ENCODE measurements at places on chromosomes 6 and 20.
A peak's percentile ranks its signal among the peaks of the same experiment; 100 is the strongest.

- DNase-seq, result no peak
Measured at GRCh38 chr6:4806337-4806725, 30.1 kb downstream of the CDYL start.

- DNase-seq, result no peak
Measured at GRCh38 chr6:52081237-52081636, 6.2 kb downstream of the PKHD1 start.

- DNase-seq, result no peak
Measured at GRCh38 chr6:124052120-124052519, 248.5 kb downstream of the NKAIN2 start.

DNA sequence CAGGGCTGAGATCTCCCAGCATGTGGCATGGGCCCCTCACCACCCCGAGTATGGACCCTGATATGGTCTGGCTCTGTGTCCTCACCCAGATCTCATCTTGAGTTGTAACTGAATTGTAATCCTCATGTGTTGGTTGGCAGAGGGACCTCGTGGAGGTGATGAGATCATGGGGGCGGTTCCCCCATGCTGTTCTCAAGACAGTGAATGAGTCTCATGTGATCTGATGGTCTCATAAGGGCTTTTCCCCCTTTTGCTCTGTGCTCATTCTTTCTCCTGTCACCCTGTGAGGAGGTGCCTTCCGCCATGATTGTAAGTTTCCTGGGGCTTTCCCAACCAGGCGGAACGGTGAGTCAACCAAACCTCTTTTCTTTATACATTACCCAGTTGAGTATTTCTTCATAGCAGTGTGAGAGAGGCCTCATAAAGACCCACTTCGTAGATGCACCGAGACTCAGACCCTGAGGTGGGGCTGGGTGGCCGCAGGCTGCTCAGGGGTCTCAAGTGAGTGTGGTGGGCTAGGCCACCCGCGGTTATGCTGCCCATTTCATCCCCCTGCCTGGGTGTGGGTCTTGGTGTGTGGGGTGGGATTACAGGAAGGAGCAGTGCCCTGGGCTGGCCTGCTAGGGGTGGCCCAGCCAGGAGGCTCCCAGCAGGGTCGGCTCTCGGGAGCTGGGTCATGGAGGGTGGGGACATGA, 26.2 kb upstream of the GATA5 start:
- DNase-seq, result no peak

DNA sequence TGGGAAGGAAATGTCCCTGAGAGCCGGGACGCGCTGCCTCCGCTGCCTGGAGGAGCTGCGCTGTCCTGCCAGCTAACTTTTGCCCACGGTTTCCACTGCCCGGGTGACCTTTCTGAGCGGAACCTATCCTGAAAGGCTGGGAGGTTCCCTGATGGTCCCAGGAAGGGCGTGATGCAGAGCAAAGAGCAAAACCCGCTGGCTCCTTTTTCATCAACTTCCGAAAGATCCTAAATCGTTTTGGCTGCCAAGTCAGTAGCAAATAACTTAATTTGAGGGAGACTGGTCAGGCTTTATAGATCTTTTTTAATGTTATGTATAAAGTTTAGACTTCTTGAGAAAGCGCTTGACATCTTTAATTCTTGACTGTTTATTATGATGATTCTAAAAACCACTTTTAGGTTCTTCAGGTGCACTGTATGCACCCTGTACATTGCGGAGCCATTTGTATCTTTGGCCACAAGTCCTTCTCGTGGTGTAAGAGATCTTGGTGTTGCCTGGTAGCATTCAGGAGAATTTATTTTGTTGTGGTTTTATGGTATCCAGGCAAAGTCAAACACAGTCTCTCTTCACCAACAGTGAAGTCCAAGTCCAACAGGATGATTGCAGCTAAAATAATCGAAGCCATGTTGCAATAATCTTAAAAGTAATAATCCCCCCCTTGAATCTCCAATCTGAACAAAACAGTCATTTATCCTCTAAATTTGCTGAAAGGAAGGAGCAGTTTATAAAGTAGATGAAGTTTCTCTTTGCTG, at the start of gene SYNE1:
Gene SYNE1 (minus strand): TSS at position 67 of the 752 bp plus-strand sequence. CDS start 9,031 bp downstream, outside the sequence.
- DNase-seq, result peak; percentile 17

DNA sequence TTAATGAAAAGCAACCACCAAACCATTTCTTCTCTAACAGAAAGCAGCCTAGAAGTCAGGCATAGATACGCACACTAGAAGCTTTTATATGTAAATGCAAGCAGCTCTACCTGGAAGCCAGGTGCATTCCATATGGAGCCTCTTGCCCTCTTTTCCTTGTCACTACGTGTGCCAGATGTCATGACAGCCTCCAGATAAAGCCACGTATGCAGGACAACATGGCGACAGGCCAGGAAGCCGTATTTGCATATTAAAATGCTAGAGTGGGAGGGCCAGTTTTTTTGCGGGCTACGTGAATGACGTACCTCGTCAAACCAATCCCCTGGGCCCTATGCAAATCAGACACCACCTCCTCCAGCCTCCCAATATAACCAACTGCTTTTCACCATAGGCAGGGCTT, 308.1 kb upstream of the SPTLC3 start:
- DNase-seq, result no peak

DNA sequence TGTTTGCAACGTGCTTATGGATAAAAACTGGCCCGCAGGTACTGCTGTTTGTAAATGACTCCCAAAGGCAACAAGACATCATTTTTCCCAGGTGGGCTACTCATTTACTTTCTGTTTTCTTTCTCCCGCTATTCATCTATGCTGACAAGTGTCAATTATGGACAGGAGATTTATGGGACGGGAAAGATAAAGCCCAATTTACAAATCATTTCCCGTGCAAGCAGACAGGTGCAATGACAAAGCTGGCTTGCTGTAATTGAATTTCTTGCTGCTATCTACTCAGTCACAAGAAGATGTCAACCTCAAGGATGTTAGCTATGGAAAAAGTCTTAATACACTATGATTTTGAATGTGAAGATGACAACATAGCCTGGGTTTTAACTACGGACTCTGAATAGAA, 125.5 kb downstream of the EPHA7 start:
- peak; percentile 31 for DNase-seq

DNA sequence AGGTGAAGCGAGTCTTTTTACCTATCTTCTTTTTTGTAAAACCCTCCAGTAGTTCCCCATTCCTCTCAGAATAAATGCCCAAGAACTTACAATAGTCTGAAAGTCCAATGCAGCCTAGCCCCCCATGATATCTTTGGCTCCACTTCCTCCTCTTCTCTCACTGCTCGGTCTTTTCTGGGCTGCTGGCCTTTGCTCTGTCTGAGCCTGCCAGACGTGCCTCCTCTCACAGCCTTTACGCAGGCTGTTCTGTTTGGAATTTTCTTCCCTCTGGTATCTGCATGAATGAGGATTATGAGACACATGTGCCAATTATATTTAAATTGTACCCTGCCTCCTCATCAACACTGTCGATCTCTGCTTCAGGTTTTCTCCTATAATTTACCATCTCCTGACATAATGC, 174.1 kb downstream of the EYA4 start:
- DNase-seq, result no peak

DNA sequence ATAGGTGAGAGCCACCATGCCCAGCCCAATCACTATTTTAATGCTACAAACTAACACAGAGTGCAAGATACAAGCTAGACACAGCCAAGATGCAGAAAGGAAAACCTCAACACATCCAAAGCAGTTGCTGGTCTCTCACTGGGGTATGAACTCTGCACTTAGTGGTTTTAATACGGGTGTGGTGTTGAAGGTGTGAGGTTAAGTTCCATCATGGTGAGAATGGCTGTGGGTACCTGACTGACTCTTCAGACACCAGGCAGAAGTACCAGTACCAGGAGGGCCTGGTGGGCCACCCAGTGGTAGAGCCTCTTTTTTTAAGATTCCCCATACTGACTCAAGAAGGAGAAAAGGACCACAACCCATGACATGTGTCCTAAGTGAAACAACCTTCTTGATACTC, 13.0 kb downstream of the GNAS-AS1 start:
- DNase-seq, result no peak

- DNase-seq, result no peak
Measured at GRCh38 chr6:30913721-30914075, 340 bp upstream of the VARS2 start.

GRCh38 chr6:108748959-108749358, 99.3 kb upstream of the ARMC2 start:
- no peak for DNase-seq

DNA sequence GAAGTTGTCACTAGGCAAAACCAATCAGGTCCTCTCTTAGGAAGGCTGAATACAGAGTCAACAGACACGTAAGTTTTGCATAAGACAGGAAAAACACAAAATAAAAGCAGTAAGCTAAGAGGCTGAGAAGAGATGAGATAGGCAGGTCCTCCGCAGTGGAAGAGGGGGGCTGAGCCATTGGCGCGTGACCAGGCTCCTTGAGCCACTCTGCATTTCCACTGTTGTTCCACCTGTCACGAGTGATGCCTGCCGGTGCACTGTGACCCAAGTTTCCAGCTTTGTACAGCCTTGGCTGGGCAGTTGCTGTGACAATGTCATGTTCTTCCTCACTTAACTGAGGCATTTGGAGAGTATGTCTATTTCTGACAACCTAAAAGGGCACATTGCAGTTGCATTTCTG, 58.6 kb downstream of the NUDT3 start:
- no peak for DNase-seq

DNA sequence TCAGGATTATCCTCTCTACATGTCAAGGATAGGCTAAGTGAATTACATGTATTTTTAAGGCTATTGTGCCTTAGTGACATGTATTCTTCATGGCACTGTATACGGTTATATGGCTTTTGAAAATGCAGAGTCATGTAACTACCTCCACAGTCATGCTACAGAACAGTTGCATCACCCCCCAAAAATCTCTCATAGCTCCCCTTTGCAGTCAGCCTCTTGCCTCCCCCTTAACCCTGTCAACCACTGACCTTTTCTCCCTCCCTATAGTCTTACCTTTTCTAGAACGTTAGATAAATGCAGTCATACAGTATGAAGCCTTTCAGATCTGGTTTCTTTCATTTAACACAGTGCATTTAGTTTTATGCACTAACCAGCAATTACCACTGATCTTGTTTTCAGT, 10.3 kb upstream of the RNF24 start:
- no peak for DNase-seq

DNA sequence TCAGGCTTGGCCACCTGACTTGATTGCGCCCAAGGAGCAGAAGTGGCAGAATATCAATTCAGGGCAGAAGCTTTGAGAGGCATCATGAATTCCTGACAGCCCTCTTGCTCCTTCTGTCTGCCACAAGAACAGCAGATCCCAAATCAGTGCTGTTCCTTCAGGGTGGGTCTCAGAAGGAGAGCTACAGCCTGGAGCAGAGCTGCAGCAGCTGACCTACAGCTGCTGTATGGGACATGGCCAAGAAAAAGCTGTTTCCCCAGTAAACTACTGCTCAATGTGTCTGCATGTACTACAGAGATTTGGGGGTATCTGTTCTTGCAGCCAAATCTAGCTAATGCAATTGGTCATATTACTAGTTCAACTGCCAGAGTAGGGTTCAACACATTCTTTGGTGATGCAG, 69.0 kb downstream of the SLC22A3 start:
- DNase-seq, result no peak

DNA sequence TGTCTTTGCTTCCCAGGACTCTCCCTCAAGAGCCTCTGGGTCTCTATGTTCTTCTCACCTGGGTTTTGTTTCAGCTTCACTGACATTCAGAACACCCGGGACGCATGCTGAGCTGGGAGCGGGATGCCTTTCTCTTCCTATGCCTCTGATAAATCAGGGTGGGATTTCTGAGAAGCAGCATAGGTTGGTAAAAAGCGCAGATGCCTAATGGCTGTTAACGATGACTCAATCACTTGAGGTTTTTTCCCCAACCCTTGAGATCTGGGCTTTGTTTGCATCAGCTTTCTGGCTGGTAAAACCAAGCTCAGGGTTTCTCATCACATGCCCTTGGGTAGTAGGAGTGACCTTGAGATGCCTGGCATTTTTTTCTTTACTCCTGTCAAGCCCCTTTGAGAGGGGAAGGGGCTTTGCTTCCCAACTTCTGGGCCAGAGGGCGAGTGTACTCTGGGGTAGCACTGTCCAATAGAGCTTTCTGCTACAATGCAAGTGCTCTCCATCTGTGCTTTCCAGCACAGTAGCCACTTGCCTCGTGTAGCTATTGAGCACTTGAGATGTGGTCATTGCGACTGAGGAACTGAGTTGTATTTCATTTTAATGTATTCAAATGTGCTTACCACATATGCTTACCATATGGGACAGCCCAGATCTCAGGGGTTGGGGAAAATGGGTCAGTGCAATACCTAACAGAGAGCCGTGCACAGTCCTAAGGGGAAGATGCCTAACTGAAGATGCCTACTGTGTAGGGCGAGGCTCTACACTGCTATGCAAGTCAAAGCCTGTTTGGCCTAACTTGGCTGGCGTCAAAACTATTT, 69.1 kb downstream of the PPP1R14C start:
- no peak for DNase-seq

DNA sequence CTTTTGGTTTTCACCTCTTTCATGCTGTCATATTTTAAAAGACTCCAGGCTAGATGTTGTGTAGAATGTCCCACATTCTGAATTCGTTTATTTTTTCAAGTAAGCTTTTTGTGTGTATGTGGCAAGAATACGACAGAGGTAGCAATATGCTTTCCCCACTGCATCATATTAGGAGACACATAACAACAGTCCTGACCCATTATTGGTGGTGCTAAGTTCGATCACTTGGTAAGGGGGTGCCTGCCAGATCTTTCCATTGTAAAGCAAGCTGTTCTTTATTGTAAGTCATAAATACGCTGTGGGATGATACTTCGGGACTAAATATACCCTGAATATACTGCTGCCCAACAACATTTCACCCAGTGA, 588 bp upstream of the NCOA3 start:
- no peak for DNase-seq

- DNase-seq, result no peak
Measured at GRCh38 chr6:11439017-11439420, 98.5 kb upstream of the TMEM170B start.

DNA sequence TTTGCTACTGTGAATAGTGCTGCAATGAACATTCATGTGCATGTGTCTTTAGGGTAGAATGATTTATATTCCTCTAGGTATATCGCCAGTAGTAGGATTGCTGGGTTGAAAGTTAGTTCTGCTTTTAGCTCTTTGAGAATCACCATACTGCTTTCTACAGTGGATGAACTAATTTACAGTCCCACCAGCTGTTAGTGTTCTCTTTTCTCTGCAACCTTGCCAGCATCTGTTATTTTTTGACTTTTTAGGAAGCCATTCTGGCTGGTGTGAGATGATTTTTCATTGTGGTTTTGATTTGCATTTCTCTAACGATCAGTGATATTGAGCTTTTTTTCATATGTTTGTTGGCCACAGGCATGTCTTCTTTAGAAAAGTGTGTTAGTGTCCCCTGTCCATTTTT, 40.0 kb downstream of the PLG start:
- DNase-seq, result no peak

All from brain (organoid and tissue), 16 donors.